ENCODE measurements at places on chromosomes 3 and 15.

DNA sequence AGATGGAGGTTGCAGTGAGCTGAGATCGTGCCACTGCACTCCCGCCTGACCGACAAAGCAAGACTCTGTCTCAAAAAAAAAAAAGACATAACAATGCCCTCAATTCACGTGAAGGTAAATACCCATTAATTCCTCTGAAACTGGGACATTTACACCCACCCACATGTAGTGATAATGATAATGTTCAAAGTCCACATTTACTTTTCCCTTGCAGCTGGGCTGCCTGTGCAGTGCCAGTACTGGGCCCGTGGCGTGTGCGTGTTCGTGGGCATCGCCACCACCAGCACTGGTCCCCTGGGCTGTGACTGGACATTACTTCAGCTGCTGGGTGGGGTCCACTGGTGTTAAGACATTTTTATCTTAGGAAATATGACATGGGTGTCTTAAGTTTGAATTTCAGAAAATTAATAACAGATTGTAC, 123.6 kb downstream of the SLC25A26 start:
- no peak for DNase-seq

DNA sequence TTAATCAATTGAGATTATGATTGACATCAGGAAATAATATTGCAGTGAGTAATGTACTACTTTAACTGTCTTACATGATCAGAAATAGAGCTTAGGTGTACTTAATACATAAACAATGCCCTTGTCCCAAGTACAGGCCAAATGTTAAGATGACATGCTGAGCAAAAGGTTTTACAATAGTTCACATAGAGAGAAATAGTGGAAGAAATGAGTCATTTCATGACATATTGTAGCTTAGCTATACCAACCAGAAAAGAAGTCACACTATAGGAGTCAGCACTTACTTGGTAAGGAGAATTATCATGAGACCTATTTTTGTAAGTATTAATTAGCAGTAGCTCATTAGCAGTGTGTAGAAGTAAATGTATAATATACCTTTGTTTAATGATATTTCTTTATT, 96.4 kb upstream of the NANOGP8 start:
- no peak for DNase-seq

DNA sequence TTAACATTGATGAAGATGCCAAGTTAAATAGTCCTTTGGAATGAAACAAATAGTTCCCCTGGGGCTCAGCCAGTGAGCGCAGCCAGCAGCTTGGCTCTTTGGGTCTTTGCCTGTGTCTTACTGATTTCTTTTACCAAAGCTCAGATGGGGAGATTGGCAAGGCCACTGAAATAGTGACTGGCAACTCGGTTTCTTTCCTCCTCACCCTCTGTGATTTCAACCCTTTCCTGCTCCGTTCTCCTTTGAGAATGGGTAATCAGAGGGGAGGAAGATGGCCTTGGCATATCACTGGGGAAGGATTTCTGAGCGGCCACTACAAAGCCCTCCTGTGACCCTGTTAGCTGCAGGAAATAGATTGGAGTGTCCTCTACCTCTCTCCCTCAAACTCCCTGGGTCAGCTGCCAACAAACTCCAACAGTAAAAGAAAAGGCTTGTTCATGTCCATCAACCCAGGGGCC, 337.1 kb upstream of the LRRFIP2 start:
- DNase-seq = no peak

DNA sequence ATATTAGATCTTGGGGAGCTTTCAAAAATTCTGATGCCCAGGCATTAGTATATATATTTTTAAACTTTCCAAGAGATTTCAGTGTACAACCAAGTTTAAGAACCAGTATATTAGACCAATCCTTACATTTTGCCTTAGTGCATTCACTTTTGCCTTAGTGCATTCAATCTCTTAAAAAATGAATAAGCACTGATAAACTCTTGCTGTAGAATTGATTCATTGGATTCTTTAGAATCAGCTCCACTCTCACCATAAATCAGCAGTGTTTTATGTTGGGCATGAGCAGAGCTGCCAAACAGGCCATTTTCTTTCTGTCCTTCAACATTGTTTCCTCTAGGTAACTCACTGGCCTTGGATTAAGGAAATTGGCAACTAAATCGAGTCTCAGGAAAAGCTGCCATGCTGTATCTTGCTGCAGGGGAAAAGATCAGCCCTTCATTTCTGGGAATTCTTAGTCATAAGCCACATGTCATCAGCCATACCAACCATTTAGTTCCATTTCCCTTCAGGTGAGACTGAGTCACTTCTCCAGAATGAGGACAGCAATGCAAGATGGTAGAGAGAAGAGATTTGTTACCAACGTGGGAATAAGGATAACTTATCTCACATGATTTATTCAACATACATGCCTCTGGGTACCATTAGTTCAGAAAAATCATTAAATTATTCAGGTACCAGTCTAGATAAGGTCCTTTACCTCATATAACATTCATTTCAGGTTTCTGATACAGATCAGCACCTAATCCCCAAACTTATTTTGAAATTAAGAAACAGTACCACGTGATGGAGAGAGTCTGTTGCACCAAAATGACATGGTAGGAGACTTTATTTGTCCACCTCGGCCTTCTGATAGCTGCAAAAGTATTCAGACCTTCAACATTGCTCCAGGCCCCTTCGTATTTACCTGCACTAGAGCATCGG, 192.5 kb downstream of the P3H2 start:
- DNase-seq = no peak

GRCh38 chr3:172685331-172686214, 25.3 kb downstream of the NCEH1 start:
- no peak for DNase-seq

GRCh38 chr15:69557020-69557706, 104.5 kb downstream of the RPLP1 start:
- no peak for DNase-seq

DNA sequence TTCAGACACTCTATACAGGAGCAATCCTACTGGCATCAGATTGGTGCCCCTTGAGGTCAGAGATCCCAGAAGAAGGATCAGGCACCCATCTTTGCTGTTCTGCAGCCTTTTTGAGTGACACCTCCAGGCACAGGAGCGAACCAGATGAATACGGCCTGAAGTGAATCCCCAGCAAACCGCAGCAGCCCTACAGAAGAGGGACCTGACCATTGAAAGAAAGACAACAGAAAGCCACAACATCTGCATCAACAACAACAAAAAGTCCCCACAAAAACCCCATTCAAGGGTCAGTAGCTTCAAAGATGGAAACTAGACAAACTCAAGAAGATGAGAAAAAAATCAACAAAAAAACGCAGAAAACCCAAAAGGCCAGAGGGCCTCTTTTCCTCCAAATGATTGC, 130.4 kb downstream of the PPM1L start:
- no peak for DNase-seq

GRCh38 chr15:94509259-94509658, 277.9 kb downstream of the MCTP2 start:
- DNase-seq = no peak

- no peak for DNase-seq
These were observed 276.5 kb downstream of the TBL1XR1 start for GRCh38 chr3:176920766-176921160.

DNA sequence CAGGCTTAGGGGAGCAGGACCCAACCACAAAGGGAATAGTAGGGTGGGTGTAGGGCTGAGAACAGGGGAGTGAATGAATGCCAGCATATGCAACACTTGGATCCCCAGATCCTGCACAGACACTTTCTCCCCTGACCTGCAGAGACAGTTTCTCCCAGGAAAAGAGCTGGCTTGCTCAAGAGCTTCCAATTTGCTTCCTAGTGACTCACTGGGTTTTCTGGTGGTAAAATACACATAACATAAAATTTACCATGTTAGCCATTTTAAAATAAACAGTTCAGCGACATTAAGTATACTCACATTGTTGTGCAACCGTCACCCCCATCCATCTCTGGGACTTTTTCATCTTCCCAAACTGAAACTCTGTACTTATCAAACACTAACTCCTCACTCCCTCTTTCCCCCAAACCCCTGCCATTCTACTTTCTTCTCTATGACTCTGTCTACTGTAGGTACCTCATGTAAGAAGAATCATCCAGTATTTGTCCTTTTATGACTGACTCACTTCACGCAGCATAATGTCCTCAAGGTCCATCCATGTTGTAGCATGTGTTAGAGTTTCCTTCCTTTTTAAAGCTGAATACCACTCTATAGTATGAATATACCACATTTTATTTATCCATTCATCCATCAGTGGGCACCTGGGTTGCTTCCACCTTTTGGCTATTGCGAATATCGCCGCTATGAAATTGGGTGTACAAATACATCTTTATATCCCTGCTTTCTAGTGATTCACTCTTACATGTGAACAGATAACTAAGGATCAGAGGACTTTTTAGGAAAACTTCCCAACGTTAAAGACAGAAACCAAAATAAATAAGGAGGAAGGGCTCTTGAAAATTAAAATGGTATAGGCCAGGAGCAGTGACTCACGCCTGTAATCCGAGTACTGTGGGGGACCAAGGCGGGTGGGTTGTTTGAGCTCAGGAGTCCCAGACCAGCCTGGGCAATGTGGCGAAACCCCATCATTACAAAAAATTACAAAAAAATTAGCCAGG, 95.6 kb upstream of the TJP1 start:
- no peak for DNase-seq
